ENCODE measurements at places on chromosomes 4 and X.

DNA sequence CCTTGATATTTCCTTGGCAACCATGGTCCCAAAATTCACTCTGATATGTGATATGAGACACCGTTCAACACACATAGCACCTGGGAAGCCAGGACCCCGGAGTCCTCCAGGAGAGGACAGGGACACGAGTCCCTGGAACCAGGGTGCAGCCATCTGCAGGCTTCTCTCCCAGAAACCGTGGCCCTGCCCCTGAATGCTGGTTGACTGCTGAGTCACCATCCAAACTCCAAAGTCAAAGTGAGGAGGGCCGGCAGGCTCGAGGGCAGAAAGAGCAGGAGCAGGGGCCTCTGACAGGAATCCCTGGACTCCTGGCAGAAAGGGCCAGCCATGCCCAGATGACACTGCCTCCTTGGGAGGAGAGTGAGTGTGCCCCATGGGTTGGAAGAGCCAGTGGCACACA is 6.9 kb upstream of the PNMA6A start:
- no peak for DNase-seq

- DNase-seq, result peak; percentile 14
These were observed 149.3 kb downstream of the SOWAHB start for GRCh38 chr4:76748649-76749048.

- no peak for DNase-seq
These were observed 13.6 kb downstream of the SMIM10L2A start for GRCh38 chrX:135435139-135435922.

GRCh38 chrX:132836471-132836870 is 122.0 kb downstream of the HS6ST2 start:
- DNase-seq, result no peak

DNA sequence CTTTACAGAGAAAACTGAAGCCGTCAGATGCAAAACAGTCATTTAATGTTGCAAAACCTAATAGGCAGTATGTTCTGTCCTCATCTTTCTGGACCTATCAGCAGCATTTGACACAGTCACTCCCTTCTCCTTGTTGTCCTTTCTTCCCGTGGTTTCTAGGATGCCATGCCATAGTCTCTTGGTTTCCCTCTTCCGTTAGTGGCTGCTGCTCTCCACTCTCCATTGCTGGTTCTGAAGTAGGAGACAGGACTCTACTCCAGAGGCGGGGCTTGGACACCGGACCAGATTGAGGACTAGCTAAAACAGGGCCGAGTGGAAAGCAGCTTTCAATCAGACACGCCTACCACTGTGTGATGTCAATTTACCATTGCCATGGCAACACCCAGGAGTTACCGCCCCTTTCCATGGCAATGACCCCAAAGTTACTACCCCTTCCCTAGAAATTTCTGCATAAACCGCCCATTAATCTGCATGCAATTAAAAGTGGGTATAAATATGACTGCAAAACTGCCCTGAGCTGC is 88.8 kb upstream of the CCDC160 start:
- no peak for DNase-seq

DNA sequence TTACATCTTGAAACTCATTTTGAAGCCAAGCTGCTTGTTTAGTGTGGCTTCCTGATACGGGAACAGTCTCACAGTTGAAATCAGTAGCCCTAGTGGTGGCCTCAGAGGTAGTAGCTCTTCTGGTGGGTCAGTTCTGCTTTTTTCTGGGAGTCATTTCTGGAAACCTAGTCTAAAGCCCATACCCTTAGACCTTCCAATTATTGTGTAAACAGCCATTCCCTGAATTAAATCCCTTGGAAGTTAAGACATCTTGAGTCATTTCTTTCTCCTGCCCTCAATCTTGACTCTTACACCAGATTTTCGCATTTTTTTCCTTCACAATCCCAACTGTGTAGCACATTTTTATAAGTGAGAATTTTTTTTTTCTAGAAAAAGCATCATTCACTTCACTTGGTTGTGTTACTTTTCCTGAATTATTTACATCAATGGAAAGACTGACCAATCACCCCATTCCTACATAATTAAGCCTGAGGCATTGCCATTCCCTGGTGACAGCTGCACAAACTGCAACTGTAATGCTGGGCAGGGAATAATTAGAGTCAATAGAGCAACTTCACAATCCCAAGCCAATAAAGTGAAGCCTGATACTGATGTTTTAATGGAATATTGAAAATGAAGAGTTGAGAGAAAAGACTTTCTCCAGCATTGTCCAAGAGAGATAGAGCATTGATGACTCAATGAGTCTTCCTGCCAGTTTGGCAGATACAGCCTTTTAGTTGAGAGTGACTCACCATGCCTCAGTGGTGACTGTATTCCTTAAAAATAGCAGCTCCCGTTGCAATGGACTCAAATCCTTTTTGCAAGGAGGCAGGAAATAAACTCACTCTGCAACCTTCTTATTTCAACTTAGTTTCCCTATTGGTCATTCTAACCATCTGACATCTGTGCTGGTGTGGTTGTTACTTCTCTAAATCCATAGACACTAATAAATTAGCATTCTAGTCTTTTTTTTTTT is 13.0 kb upstream of the SEPSECS start:
- DNase-seq, result no peak

GRCh38 chr4:82891707-82892466 is 934 bp upstream of the SEC31A start:
- DNase-seq, result no peak

GRCh38 chr4:139525414-139525813 is 30.6 kb downstream of the SETD7 start:
- DNase-seq, result no peak

DNA sequence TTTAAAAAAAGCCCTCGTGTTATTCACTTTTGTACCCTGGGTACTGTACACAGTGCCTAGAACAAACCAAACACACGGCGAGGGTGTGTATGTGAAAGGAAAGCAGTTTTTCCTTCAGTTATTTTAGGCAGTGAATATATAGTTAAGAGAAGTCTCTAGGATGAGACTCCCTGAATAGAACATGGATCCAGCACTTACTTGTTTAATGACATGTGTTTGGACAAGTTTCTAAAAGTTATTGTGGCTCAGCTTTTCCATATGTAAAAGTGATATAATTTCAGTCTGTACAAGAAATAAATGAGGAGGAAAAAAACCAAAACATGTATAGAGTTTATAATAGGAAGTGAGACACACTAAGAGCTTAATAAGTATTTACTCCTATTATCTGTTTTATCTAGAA is 273.2 kb downstream of the ADGRL3 start:
- DNase-seq, result no peak

DNA sequence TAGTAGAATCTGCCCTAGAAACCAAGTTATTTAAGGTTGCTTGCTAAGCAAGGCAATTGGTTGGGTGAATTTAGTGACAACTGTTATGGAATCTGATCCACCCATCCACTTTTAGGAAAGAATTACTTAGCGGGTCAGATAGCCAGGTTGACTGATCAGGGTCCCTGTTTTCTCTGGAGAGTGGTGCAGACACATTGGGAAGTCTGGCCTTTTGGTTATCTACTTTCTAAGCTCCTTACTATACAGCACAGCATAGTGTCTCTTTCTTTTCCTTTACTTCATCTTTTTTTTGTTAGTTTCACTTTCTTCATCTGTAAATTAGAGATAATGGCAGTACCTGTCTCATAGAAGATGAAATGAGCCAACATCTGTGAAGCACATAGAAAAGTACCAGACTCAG is 7.4 kb downstream of the HERC3 start:
- no peak for DNase-seq

DNA sequence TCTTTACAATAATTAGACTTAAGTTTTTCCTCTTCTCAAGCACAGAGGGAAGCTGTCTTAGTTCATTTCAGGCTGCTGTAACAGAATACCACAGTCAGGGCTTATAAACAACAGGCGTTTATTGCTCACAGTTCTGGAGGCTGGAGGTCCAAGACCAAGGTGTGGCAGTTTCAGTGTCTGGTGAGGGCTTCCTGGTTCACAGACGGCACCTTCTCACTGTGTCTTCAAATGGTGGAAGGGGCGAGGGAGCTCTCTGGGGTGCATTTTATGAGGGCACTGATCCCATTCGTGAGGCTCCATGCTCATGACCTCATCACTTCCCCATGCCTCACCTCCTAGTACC is 115.7 kb upstream of the MXRA5 start:
- DNase-seq, result no peak

- no peak for DNase-seq
These were observed 32.1 kb downstream of the SUV39H1 start for GRCh38 chrX:48728653-48729052.

GRCh38 chr4:57550198-57550597 is 440.0 kb upstream of the IGFBP7 start:
- DNase-seq, result no peak

DNA sequence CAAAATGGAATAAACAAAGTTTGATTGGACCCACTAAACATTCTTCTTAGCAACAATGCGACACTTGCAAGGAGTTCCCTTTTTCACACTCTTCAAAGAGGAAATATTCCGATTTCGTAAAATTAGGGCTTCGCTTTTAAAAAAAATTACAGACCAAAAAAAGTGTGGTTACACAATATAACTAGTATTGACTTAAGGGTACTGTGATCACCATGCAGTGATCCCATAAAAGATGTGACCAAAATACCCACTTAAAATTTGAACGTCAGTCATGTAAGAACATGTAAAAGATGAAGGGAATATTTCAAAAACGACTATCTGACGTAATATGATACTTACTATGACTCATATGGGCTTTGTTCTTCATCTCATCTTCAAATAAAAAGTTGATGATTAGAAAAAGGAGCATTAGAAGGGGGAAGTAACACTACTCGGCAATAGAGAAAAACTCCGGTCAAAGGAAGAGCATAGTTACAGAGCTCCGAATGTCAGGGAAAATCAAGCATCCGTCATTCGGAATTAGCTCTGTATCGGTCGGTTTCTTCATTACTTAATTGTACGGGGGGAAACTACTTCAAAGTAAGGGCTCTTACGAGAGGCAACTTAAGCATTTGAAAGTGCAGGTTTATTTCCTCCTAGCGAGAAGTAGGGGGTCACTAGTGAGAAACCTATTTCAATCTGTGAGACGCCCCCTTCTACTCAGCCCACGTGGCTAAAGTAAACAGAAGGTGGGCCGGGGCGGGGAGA is 1.3 kb upstream of the TET2 start:
- DNase-seq, result no peak

DNA sequence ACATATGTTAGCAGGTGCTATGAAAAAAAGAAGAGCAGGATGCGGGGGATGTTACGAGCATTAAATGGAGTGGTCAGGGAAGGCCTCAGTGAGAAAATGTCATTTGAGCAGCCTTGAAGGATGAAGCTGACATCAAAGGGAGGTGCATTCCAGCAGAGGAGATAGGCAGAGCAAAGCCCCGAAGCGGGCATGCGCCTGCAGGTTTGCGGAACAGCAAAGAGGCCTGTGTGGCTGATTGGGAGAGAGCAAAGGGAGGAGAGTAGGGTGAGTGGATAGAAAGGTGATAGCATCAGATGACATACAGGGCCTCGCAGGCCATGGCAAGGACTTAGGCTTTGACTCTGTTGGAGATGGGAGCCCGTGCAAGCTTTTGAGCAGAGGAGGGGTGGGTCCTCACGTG is 95.4 kb upstream of the GPR50 start:
- no peak for DNase-seq

DNA sequence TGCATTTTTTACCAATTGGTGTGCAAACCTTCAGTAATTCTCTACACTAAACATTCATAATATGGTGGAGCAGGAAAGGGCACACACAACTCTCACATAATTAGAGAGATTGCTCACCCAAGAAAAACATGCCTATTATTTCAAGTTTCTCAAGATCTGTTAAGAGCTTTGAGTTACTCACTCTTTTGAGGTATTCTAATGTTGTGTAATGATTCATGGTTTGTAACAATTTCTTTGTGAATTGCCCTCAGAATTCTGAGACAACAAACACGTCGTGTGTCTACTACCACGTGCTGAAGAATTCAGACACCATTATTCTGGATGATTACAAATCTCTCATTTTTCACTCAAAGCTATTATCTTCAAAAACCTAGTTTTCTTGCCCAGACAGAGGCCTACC is 82.8 kb downstream of the PDGFC start:
- no peak for DNase-seq

GRCh38 chr4:174358410-174358809 is 74.7 kb downstream of the CEP44 start:
- no peak for DNase-seq

GRCh38 chr4:18945464-18945863 is 923.9 kb upstream of the LCORL start:
- no peak for DNase-seq

GRCh38 chr4:185782523-185782922 is 29.5 kb downstream of the SORBS2 start:
- no peak for DNase-seq

DNA sequence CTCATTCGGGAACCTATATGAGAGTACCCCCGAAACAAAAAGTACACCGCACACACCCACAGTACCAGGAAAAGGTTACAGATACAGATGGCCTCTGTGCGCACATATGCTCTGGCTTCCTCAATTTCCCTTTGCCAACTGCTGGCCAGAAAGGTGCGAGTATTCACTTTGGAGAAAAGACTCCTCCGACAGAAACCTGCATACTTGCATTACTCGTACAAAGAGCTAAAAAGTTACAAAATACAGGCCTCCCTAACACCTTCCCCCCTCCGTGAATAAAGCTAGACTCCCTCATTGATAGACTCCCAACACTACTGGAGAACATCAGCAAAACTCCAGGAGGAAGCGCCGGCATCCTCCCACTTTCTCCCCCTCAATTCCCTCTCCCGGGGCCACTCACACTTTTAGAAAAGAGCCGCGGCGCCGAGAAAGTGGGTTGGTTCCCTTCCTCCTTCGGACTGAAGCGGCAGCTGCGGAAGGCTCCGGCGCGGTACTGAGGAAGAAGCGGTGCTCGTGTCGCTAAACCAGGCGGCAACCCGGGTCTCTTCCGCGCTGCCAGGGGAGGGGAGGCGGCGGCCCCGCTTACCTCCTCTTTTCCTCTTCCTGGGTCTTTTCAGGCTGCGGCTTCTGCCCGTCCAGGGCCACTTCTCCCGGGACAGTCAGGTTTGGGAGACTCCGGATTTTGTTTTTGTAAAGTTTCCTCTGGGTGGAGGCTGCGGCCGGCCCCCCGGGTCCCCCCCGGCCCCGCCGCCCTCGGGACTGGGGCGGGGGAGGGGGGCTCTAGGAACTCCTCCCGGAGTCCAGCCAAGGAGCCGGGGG is 1.1 kb downstream of the FBXW7 start:
- DNase-seq, result peak; percentile 50

Data from activated naive CD8-positive, alpha-beta T cell treated with anti-CD3 and anti-CD28 coated beads, Interleukin-2, amount 50 U/mL, for 24 hours (primary cell).